ENCODE measurements at places on chromosomes 6 and 20.

GRCh38 chr20:44279228-44279627 lies 31.8 kb downstream of the FITM2 start:
- DNase-seq = no peak

DNA sequence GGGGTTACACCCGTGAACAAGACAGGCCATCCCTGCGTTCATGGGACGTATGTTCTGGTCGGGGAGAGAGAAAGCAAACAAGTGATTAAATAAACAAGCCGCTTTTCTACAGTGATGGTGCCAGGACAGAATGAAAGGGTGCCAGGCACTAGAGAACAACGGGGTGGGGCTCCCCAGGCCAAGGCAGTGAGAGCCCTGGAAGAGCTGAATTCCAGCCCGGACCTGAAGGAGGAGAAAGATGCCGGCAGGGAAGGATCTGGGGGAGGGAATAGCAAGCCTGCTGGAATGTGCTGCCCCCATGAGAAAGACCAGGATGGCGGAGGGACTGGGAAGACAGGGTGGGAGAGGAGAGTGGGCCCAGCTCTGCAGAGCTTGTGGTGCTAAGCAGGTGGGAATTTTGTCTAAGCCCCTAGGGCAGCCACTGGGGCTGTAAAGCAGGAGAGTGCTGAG lies 7.5 kb downstream of the SNAI1 start:
- no peak for DNase-seq

DNA sequence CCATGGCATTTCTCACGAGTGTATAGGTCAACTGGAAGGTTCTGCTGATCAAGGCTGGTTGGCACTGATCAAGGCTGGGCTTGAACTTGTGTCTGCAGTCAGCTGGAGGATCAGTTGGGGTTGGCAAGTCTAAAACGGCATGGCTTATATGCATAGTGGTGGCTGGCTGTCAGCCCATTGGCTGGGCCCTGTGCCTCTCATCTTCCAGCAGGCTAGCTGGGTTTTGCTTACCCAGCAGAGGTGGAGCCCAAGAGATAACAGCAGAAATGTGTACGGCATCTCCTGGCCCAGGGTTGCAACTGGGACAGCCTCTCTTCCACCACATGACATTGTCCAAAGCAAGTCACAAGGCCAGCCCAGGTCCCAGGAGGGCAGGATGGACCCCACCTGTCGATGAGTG lies 158.2 kb downstream of the BMP7 start:
- DNase-seq = no peak

DNA sequence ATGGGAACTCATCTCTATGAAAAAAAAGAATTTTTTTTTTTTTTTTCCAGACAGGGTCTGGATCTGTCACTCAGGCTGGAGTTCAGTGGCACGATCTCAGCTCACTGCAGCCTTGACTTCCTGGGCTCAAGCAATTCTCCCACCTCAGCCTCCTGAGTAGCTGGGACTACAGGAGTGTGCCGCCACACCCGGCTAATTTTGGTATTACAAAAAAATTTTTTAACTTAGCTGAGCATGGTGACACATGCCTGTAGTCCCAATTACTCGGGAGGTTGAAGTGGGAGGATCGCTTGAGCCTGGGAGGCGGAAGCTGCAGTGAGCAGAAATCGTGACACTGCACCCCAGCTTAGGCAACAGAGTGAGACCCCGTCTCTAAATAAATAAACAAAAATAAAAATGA lies 7.5 kb downstream of the DEF6 start:
- DNase-seq = no peak

- no peak for DNase-seq
Observed at GRCh38 chr6:143410859-143411270, 39.6 kb downstream of the ADAT2 start.

- DNase-seq = no peak
Observed at GRCh38 chr6:24009319-24009718, 116.7 kb upstream of the NRSN1 start.

DNA sequence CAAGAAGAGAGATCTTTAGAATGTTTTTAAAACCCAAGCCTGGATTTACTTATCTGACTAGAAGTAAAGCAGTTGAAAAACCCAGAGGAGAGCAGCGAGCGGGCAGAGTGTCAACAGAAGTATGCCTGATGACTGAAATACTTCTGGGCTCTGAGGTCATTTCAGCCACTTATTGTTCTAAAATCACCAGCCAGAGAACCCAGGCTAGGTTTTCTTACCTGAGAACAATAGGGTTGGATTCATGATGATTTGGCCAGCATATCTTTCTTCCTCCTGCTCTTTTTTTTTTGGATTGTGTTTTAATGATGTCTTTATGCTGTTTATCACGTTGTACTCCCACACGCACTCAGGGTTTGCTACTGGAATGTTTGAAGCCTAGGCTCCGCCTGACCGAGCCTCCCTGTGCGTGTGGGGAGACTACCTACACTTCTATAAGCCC lies 63.0 kb upstream of the KIF25 start:
- DNase-seq = no peak

GRCh38 chr6:169988769-169989550 lies 237.5 kb downstream of the ERMARD start:
- DNase-seq = no peak

- DNase-seq = no peak
Observed at GRCh38 chr6:82957868-82958245, 107.8 kb downstream of the UBE3D start.

DNA sequence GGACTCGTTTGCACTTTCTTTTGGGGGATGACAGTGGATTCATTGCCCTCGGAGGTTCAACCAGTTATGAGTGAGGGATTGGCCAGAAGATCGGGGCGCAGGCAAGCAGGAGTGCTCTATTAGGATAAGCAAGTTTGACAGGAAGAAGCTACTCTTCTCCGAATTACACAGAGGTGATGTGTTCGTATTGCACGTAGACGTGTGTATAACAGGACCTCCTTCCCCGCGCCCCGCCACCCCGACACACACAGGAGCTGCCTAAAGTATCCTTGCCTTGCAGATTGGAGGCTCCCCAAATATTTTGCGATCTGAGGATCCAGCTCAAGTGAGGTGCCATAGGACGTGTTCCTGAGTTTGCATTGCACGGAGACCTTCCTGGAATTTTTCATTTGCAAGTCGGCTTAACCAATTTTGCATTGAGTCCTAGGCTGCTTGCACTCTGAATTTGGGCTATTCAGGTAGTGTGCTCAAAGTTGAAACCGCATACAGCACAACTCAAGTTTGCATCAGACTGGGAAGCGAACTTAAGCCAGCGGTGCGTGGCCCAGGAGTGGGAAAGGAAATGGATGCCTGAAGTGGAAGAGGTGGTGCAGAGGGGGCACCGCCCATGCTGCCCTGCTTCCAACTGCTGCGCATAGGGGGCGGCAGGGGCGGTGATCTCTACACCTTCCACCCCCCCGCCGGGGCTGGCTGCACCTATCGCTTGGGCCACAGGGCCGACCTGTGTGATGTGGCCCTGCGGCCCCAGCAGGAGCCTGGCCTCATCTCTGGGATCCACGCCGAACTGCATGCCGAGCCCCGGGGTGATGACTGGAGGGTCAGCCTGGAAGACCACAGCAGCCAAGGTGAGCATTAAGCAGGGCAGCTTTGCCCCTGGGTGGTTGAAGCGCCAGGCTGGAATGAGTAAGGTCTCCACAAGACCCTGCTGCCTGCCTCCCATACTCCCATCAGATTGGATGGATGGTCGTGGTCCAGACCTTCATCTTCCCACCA lies 770 bp downstream of the TCF19 start:
- DNase-seq = peak; percentile 55

DNA sequence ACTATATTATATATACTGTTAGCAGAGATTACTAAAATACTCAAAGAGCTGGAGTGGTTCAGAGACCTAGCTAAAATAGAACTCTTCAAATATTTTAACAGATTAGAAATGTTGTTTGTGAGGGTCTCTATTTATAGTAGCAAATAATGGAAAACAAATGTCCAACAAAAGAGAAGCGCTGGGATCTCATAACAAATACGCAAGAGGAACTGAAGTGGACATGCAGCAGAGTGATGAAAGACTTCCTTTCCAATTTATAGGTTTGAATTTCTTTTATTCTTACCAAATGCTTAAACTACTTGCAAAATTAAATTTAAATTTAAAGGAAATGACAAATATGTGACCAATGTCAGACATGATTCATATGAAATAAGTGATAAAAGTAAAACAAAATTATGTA lies 49.9 kb downstream of the PIGU start:
- no peak for DNase-seq

GRCh38 chr20:56400001-56400640 lies 7.7 kb downstream of the CSTF1 start:
- peak; percentile 37 for DNase-seq

GRCh38 chr6:93789532-93789931 lies 370.2 kb upstream of the EPHA7 start:
- DNase-seq = no peak

- no peak for DNase-seq
Observed at GRCh38 chr20:38855356-38855755, 49.9 kb downstream of the PPP1R16B start.

DNA sequence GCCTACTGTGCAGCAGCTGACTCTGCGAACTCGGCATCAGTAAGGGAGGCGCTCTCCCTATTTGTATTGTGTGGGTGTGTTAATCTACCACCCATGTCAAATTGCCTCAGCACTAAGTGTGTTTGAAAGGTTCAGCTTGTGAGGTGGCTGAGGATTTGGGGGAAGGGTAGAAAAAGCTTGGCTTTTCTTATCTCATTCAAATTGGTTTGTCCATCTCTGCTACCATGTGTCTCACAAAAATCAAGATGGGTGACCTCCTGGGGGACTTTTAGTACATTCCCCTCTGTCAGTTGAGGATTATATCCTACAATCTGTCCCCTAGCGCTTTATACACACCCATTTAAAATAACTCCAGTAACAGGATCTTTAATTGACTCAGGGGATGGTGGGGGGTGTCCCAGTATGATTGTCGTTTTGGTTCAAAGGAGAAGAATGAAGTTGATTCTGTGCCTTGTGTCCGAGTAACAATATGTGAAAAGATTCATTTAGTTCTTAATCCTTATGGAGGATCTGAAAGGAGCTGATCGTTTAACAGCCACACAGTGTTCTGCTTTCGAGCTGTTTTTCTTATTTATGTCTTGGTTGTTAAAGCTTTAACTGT lies 609.6 kb downstream of the PKHD1 start:
- no peak for DNase-seq

GRCh38 chr20:57272883-57273535 lies 6.6 kb upstream of the BMP7 start:
- DNase-seq = no peak

DNA sequence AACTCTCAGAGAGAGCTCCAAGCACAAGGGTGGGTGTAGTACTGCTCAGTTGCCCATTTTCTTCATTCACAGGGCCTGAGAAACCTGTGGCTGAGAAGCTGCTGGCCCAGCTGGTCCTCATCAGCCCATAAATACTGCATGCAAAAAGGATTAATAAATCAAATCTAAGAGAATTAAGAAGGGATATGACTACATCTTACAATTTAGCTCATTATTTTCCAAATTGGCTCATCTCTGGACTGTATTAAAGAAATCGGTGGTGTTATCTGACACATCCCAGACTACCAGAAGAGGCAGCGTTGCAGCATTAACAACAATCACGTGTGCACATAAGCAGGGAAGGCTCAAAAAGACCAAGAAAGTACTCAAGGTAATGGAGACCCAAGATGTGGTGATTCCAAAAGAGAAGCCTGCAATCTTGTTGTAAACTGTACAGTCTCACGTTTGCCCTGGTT lies 90.7 kb downstream of the CD24 start:
- no peak for DNase-seq

DNA sequence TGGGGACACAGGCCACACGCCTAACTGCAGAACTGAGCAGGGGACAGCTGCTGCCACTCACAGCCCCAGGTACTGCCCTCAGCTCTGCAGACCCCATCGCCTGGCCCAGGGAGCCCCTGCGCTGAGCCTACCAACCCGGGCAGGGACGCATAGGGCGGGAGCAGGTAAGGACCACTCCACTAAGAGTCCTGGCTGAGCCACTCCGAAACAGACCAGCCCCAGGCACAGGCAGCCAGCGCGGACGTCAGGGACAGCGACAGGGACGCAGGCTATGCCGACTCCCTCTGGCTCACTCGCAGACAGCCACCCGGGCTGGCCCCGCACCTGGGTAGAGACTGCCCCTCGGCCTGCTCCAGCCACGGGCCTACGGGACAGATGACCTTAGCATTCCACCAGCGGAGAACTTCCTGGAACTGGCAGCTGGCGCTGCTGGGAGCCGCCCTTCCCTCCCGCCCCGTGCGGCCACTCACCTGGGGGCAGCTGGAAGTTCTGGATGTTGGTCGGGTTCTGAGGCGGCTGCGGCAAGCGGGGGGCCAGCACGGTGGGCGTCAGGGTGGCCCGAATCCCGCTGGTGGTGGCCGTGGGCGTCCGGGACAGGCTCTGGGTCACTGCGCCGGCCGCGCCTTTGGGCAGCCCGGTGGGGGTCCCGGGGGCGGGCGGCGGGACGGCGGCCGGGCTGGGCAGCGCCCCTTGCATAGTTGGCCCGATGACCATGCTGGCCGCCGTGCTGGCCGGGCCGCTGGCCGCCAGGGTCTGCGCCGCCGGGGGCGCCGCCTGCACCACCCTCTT lies 1.5 kb downstream of the TAF4 start:
- no peak for DNase-seq

GRCh38 chr6:131807321-131807643 lies 538 bp upstream of the ENPP1 start:
- DNase-seq = no peak

GRCh38 chr6:33677143-33677660 lies 34.3 kb downstream of the UQCC2 start:
- no peak for DNase-seq

GRCh38 chr6:134630508-134631121 lies 312.7 kb upstream of the SGK1 start:
- DNase-seq = no peak

GRCh38 chr6:14502551-14502950 lies 385.0 kb downstream of the CD83 start:
- DNase-seq = no peak
